ENCODE measurements at places on chromosomes 7 and 10. TPM values are rescaled to one million over a fixed set of nuclear protein-coding genes. Genes with fewer than 3 reads are reported as not detected.

- no peak for DNase-seq
These were observed 52.6 kb downstream of the TSPAN15 start for GRCh38 chr10:69503896-69504265.

DNA sequence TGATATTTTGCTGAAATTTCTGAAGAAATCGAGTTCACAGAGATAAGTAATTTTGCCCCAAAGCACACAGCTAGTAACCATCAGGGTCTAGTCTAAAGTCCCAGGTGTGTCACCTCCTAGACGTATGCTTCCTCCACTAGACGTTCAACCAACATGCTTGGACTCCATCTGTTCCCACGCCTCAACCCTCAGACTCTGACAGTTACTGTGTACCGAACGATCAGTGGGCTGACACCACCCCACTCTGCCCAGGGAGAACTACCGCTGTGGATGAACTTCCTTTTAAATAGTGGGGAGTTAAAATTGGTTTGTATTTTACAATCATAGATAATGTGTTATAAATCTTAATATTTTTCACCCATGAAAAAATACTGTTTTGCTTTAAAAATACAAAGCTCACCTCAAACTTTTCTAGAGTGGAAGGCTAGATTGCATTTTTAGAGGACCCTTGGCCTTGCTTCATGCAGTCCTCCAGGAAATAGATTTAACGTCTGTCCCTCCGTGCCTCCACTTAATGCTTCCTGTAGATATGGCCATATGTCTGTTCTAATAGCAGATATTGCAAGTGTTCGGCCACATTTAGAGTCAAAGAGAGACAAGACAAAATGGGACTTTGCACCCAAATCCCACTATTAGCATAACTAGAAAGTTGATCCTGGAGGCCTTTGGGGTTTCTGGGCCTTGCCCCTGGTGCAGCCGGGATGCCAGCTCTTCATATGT lies 91.4 kb upstream of the ZPBP start:
- no peak for DNase-seq

GRCh38 chr7:41466760-41467384 lies 236.0 kb downstream of the INHBA start:
- no peak for DNase-seq

GRCh38 chr7:44750921-44751571 lies 2.4 kb downstream of the ZMIZ2 start:
- DNase-seq: no peak

The COL26A1 gene
- 0.09 TPM for total RNA-seq
